AG04449 (cell line): ENCODE measurements at places on chromosomes 7 and 10.

GRCh38 chr7:121730869-121731268 is 142.1 kb upstream of the PTPRZ1 start:
- DNase-seq = no peak

DNA sequence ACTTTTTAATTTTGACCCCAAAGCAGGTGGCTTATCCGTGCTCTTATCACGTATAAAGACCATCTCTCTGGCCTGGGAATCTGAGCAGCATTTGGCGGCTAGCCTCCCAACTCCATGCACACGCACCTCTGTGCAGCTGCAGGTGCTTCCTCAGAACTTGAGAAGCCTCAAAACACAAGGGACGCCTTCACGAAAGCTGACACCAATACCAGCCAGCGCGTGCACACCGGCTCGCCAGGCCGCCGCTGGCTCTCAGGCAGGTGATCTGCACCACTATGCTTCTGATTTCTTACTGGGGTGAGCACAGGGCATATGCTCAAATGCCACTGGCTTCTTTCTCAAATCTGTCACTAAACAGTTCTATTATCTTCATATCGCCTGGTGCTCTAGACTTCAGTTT is 145.0 kb downstream of the PARD3 start:
- DNase-seq = no peak

DNA sequence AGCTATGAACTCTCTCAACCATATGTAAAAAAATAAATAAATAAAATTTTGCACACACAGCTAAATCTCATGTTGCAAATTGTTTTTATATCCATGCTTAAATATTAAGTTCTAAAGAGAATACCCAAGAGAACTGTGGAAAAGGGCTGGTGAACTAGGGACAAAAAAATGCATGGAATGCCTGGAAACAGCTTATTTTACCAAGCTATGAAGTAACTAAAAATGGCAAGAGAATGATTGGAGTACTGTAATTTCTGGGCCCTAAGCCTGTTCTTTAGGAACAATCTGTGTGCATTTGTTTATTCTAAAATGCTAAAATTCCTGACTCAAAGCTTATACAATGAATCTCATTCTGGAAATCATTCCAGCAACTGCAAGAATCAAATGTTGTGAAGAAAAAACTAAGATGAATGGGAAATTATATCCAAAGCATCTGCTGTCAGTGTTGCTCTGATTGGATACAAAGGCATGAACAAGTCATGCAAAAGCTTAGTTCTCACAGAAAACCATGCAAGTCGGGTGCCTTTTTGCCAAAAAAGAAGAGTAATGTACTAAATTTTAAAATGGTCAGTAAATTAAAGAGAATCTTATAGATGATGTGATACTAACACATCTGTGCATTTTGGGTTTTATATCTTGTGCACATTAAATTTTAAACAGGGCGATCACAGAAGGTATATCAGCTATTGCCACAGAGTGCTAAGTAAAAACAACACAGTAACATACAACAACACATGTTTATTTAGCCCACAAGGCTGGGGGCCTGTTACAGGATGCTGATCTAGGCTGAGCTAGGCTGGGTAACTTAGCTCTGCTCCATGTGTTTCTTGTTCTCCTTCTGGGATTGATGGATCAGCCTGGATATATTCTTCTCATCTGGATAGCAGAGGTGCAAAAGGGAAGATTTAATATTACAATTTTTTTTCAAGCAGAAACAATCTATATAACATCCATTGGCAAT is 453.5 kb upstream of the SEMA3A start:
- peak; percentile 90 for DNase-seq

DNA sequence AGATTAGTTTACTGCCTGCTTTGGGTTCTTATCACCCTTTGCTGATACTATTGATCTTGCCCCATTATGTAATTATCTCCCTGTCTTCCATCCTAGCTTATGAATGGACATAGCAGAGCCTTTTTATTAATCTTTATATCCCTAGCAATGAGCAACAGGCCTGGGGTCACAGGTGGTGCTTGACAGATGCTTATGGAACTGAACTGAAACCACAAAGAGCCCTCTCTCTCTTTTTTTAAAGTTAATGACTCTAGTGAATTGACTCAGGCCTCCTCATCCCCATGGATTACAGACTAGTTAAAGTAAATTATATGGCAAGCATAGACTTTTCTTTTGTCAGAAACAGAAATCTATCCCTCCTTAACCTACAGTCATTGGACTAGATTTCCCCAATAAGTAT is 265.2 kb downstream of the PHTF2 start:
- DNase-seq = no peak

DNA sequence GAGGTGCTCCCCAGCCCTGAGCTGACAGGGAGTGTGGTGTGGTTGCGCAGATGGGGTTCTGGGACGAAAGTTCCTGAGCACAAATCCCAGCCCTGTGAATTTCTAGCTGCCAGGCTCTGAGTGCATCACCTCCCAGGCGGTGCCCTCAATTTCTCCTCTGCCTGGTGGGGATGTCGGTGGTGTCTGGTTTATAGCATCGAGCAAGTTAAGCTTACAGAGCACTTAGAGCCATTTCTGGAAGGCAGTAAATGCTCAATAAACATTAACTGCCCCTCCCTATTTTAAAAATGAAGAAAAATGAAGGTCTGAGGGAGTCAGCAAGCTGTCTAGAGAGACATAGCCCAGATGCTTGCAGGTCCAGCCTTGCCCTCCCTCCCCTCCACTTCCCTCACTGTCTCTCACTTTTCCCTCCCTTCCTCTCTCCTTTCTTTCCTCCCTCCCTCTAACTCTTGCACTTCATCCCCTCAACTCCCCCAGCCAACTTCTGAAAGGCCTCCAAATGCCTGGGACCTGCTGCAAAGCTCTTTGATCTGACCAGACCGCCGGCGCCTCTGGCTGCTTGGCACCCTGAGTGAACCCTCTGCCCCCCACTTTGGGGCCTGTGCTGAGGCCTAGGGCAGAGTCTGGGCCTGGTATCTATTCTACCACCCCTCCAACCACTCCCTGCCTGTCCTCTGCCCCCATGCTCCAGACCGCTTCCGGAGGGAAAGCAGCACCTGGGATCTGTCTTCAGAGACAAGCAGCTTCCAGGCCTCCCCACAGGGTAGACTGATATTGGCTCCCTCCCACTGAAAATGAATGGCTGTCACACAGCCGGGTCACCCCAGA is 438.3 kb downstream of the RPS24 start:
- DNase-seq = no peak
